ENCODE measurements at places on chromosomes 5 and 9.
A peak's percentile ranks its signal among the peaks of the same experiment; 100 is the strongest.

- DNase-seq: no peak
Measured at GRCh38 chr9:97593960-97594359, 39.2 kb downstream of the TSTD2 start.

GRCh38 chr5:131514316-131515283 lies 120.4 kb downstream of the RAPGEF6 start:
- DNase-seq: no peak

- no peak for DNase-seq
Measured at GRCh38 chr5:82789095-82789494, 288.1 kb downstream of the TMEM167A start.

GRCh38 chr9:131976157-131977108 lies 103.2 kb downstream of the MED27 start:
- DNase-seq: peak; percentile 86

GRCh38 chr9:79619930-79620329 lies 48.2 kb downstream of the TLE4 start:
- no peak for DNase-seq

DNA sequence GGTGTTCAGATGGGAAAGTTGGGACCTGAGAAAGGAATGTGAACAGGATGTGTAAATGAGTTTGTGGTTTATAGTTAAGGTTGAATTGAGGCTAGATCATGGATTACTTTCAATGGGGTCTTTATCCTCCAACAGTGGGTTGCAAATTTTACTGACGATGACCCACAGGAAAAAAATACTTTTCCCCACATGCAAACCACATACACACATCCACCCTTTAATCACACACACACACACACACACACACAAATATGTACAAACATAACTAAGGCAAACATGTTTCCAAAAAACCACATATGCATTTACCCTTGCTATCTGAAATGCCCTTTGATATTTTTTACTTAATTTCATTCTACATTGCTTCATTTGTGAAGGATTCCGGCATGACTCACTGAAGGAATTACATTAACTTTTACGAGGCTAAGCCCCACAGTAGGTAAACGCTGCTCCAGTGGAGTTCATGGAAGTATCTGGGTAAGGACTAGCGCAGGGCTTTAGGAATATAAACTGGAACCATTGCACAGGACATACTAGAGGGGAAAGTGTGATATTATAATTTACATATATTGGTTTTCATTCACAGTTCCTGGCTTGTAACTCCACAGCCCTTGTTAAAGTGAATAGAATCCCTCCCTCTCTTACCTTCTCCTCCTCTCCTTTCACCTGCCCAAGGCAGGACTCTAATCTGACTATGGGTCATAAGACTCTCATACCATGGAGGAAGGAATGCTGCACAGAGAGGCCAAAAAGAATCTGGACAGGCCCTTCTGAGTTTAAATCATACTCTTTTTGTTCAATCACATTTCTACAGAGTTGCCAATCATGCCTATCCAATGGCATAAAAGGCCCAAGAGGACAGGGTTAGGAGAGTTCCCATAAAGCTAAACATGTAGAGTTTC lies 8.5 kb upstream of the SPEF2 start:
- DNase-seq: no peak

- no peak for DNase-seq
Measured at GRCh38 chr5:72035831-72036230, 71.4 kb upstream of the MAP1B start.

GRCh38 chr9:73595036-73595545 lies 443.4 kb downstream of the ANXA1 start:
- DNase-seq: no peak

DNA sequence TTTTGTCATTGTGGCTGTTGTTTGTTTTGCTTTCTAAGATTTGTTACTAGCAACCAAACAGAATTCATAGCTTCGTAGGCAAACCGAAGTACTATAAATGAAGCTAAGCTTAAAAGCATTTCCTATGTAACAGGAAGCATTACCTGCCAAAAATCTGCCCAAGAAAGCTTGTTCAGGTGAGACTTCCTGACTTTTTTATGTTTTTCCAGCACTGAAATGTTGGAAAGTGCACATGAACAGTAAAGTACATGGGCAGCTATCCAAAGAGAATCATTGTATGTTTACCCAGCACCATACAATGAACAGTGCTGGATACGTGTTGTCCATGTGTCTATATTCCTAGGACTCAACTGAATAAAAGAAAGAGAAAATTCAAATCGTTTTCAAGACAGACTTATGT lies 247.1 kb downstream of the NFIB start:
- DNase-seq: peak; percentile 43

GRCh38 chr9:61668846-61669245 lies 479.0 kb downstream of the SPATA31A7 start:
- no peak for DNase-seq

DNA sequence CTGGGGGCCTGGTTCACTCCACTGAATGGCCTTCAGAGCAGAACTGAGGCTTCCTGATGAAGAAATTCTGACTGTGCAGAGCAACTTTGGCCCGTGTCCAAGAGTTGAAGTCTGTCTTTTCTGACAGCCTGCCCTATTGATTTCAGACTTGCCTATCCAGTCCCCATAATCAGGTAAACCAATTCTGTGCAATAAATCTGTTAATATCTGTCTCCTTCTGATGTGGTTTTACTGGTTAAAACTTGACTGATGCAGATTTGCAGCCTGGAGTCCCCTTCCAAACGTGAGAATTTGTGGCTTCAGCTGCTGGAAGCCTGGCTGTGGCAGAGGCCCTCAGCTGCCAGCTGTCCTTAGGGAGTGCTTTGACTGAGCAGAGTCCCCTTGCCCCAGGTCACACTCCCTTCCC lies 283.9 kb upstream of the ANKRD55 start:
- DNase-seq: peak; percentile 22

DNA sequence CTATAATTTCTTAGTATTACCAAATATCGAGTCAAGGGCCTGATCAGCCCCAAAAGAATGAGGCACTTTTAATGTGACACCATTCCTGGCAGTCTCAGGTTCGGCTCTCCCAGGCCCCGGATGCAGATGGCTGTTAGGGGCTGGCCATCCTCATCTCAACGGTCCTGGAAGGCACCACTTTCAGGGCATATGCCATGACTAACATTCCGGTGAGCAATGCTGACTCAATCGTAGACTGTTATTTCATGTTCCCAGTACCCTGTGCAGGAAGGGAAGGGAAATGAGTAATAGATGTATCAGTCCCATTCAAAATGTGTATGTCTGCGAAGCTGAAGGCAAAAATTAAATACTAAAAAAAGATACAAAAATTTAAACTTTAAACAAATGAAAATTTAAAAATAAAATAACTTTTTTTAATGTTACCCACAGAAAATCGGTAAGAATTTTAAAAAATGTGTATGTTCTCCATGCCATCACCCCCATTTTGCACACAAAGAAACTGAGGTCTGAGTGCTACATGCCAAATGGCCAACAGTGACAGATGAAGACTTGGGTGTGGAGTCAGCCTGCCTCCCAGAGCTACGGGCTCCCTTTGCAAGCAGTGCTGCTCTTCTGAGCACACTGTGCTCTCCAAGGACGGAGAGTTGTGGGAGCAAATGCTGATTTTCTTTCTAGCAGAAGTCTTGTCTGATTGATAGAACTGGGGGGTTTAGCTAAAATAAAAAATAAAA lies 79.0 kb downstream of the GLDC start:
- no peak for DNase-seq

GRCh38 chr5:139422307-139422893 lies 16.9 kb downstream of the DNAJC18 start:
- peak; percentile 50 for DNase-seq

GRCh38 chr5:101838435-101838834 lies 457.6 kb downstream of the SLCO4C1 start:
- DNase-seq: no peak

GRCh38 chr9:116355153-116355921 lies 201.7 kb downstream of the PAPPA start:
- no peak for DNase-seq

DNA sequence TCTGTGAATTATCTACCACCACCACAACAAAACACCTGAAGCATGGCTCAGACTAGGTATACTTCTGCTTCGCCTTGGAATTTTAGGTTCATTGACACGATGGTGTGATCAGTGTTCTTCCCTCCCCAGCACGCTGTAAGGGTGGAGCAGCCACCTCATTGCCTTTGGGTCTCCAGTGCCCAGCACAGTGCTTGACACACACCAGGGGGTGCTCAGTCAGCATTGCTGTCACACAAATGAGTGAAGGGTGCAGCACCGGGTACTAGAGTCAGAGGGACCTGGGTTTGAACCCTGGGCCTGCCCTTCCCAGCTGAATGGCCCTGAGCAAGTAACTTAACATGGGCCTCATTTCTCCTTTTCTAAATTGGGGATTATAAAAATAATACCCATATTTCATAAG lies 9.9 kb upstream of the ANGPTL2 start:
- DNase-seq: no peak

DNA sequence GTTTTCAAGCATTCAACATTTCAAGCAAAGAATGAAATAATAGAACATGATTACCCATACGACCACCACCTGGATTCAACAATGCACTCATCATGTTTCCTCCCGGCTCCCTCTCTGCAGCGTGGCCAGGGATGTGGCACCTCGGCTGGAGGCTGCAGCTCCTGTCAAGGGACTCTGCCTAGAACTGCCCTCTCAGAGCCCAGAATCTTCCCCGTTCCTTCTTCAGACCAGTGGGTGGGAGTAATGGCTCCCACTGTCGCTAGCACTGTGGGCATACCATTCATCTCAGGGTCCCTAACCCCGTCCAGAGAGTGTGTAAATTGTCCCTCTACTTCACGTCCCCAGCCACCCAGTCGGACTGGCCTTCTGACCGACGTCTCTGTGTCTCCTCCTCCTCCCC lies 118.6 kb upstream of the COL5A1 start:
- no peak for DNase-seq

DNA sequence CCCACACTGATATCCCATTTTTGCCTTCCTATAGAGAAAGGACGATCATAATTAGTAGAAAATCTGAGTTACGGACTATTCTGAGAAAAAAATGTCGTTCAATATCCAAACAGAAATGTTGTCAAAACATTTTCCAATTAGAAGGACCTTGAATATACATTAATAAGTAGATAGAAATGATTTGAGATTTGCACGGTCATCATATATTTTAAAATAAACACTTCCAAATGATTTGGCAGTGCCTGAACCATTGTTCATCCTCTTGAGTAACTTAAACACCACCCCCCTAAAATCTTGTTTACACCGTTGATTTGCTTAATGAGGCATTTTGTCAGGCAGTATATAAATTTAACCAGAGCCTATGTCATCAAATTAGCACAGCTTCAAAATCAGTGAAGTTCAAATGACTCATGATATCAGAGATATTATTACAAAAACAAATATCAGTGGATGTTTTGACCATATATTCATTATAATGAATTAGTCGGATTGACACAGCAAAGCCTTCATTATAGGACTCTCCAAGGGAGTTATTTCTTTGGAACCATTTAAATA lies 105.0 kb downstream of the ACTL7B start:
- DNase-seq: no peak

- no peak for DNase-seq
Measured at GRCh38 chr9:16710888-16711287, 159.6 kb downstream of the BNC2 start.

- no peak for DNase-seq
Measured at GRCh38 chr5:116442931-116443551, 131.6 kb downstream of the SEMA6A start.

DNA sequence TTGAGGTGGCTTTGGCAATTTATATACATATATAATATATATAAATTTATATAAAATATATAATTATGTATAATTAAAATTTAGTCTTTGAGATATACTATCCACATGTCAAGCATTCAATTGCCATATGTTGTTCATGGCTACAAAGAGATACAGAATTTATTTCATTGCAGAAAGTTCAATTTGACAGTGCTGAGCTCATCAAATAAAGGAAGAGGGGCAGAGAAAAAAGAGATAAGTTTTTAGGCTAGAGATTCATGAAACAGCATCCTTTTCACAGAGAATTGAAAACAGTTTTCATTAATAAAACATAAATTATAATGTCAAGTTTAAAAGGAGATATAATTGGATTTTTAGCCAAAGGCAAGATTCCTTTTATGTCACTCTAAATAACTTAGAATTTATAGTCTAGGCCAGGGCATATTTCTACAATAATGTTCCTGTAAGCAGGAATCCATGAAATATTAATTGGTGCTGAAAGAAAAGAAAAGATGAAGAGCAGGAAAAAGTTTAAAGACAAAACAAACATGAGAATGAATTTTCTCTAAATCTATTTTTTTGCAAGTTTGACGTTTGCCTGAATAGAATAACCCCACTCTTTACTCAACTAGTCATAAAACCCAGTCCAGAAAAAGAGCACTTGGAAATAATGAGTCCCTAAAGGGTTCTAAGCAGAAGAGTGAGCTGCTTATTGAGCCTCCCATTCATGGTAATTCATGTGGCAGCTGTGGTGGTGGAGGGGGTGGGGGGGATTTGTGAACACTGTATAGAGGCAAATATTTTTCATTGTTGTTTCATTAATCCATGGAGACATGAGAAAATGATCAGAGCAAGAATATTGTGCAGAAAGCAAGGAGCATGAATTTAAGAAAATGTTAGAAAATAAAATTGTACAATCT lies 1279.5 kb downstream of the CDH12 start:
- DNase-seq: peak; percentile 89

GRCh38 chr9:92635760-92636159 lies 34.2 kb downstream of the IPPK start:
- no peak for DNase-seq

GRCh38 chr9:121893786-121894185 lies 199.3 kb downstream of the TTLL11 start:
- DNase-seq: no peak

- DNase-seq: no peak
Measured at GRCh38 chr9:19358701-19359100, 21.3 kb downstream of the RPS6 start.

- no peak for DNase-seq
Measured at GRCh38 chr5:125720721-125721120, 702.5 kb upstream of the GRAMD2B start.

- DNase-seq: no peak
Measured at GRCh38 chr5:56659971-56660370, 155.4 kb upstream of the MAP3K1 start.

- DNase-seq: no peak
Measured at GRCh38 chr9:109510506-109510905, 12.4 kb upstream of the PTPN3 start.

- DNase-seq: no peak
Measured at GRCh38 chr5:159913501-159913900, 2.8 kb upstream of the ADRA1B start.

DNA sequence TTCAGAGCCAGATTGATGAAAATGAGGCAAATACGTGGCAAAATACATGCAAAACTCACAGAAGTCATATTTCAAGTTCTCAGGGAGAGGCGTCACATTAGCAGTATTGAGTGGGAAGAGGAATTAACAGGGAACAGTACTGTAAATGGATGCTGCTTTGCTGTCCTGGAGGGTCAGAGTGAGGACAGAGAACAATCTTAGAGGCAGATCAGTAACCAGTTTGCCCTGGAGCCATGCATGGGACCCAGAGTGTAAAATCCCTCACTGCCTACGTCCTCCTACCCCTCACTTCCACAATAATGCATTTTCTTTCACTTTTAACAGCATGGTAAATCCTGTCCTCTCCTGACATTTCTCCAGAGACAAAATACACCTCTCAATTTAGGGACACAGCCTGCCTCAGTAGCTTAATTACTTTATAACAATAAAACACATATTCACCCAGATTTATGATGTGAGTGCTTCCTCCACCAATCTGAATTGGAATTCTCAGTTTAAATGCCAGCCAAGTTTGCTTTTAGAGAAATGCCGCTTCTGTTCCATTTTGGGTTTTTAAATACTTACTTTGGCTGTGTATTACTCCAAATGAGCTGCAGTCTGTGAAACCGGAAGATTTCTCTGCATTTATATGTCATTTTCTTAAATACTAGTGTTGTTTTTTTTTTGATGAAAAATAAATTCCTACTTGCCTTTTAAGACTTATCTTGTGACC lies 70.0 kb downstream of the LMNB1 start:
- DNase-seq: no peak
